ENCODE measurements at places on chromosomes 5 and 9.

- DNase-seq: no peak
These were observed 25.9 kb downstream of the UGCG start for GRCh38 chr9:111922324-111923013.

DNA sequence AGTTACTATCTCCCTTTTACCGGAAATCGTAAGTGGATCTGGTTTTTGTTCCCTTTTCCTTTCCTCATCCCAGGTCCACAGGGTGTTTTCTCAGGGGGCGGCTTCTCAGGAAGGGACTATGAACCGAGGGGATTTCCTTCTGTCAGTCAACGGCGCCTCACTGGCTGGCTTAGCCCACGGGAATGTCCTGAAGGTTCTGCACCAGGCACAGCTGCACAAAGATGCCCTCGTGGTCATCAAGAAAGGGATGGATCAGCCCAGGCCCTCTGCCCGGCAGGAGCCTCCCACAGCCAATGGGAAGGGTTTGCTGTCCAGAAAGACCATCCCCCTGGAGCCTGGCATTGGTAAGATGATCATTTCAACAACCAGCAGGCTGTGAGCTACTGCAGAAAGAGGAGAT lies 75.8 kb downstream of the GOLPH3 start:
- no peak for DNase-seq

DNA sequence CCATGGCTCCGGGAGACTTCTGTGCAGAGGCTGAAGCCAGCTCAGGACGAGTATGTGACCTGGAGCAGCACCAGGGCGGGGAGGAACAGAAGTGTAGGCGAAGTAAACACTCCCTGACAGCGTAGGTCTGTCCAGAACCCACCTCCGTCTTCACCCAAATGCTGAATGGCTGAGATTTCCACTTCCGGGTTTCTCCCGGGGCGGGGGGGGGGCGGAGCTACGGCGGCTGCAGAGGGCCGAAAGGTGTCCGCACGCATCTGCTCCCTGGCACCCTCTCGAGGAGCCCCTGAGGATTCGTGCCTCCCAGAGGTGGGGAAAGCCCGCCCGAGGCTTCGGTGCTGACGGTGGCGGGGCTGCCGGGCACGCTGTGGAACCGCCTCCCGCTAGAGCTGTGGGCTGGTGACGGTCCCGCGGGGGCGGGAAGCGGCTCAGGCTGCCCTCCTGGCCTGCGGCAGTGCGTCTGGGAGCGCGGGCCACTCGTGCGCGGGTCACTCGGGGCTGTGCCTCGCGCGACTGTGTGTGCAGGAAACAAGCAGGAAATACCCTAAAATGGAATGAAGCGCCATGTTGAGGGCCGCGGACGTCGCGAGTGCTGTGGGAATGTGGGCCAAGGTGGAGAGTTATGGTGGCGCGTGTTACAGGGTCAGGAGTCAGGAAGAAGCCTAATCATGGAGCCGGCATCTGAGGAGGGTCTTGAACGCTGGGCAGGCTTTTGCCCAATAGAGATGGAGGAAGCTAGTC lies 1425.4 kb downstream of the FOXD4L5 start:
- no peak for DNase-seq

- no peak for DNase-seq
These were observed 904 bp downstream of the GDNF start for GRCh38 chr5:37838933-37839341.

GRCh38 chr5:608429-609370 lies 3.4 kb upstream of the CEP72 start:
- DNase-seq: no peak

- no peak for DNase-seq
These were observed 11.5 kb downstream of the NADK2 start for GRCh38 chr5:36230151-36230790.

GRCh38 chr5:38613992-38614836 lies 57.8 kb upstream of the LIFR start:
- DNase-seq: no peak

- DNase-seq: no peak
These were observed 91.4 kb downstream of the TSSK1B start for GRCh38 chr5:113343343-113343742.

DNA sequence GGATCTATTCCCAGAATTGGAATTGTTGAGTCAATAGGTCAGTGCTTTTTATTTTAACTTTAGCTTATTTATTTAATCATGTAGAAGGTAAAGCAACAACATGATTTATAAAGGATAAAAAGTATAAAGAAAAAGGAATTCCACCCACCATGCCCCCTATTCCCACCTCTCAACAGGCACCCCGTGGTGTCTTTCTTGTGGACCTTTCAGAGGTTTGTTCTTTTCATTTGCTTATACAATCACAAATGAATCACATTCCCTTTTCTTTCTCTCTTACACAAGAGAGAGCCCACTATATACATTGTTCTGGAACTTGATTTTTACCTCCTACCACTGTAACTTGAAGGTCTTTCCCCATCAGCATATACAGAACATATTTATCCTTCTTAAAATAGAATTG lies 37.2 kb upstream of the SMIM32 start:
- DNase-seq: no peak

- DNase-seq: no peak
These were observed 65.4 kb downstream of the PRRC1 start for GRCh38 chr5:127582773-127583370.

GRCh38 chr9:136799079-136799853 lies 3.1 kb downstream of the CCDC183 start:
- DNase-seq: no peak

- DNase-seq: no peak
These were observed 3.9 kb downstream of the MLLT3 start for GRCh38 chr9:20618361-20618802.

DNA sequence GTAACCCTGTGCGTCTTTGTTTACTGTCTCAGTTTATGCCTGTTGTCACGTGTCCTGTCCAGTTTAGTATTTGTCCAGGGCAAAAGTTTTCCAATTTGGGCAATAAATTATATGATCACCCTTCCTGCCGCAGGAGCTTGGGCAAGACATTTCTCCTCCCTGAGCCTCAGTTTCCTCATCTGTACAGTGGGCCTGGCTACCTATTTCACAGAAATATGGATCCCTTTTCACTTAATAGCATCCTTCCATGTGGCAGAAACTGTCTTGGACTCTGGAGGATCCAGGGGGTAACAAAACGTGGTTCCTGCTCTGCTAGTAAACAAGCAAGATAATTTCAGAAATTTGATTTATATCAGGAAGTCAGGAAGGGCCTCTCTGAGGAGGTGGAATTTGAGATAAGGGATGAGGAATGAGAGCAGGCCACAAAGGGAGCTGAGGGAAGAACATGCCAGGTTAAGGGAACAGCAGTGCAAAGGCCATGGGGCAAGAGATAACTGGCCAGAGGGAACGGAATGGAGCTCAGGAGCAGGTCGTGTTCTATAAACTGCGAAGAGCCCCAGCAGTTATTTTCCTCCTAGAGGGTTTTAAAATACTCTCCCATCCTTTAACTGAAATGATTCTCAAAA lies 15.1 kb upstream of the PPARGC1B start:
- no peak for DNase-seq

- DNase-seq: no peak
These were observed 147.3 kb upstream of the COL5A1 start for GRCh38 chr9:134494273-134494815.

- DNase-seq: no peak
These were observed 662.9 kb upstream of the ZNF608 start for GRCh38 chr5:125409234-125409860.

DNA sequence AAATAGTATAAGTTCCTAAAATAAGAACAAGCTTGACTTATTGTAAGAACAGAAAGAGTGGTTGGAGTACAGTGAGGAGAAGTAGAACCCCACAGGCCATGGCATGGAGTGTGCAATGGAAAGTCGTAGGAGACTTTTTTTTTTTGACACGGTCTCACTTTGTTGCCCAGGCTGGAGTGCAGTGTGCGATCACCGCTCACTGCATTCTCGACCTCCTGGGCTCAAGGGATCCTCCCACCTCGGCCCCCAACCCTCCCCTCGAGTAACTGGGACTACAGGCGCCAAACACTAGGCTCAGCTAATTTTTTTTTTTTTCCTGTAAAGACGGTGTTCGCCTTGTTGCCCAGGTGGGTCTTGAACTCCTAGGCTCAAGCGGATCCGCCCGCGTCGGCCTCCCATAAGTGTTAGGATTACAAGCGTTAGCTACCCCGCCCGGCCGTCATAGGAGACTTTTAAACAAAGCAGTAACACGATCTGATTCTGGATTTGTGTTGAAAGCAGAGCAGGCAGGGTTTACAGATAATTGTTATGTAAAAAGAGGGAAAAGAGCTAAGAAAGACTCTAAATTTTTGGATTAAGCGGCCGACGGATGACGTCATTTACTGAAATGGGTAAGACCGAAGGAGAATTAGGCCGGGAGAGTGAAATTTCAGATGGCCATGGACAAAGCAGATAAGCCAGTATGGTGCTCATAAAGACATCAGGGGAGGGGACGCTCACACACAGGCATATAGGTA lies 752 bp downstream of the TSTD2 start:
- no peak for DNase-seq

- DNase-seq: no peak
These were observed 86.1 kb downstream of the WWC1 start for GRCh38 chr5:168377525-168377924.

GRCh38 chr5:44266882-44267576 lies 122.2 kb downstream of the FGF10 start:
- DNase-seq: no peak

DNA sequence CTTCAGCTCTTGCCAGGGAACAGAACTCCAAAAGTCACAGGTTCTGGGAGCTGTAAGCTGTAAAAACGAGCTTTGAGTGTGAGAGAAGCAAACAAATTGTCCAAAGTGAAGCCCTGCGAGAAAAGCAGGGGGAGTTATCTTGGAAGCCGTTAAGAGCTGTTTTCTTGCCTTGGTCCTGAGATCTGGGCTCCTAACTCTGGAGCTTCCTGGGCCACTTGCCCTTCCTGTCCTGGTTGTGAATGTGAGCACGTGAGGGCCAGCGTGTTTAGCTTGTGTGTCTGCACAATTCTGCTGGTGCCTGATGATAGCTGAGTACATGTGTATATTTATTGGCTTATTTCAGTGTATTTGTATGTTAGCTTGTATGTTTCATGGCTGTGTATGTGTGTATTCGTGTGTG lies 40.5 kb downstream of the DAB2IP start:
- DNase-seq: no peak

- DNase-seq: no peak
These were observed 25.3 kb upstream of the ENHO start for GRCh38 chr9:34547960-34548611.

DNA sequence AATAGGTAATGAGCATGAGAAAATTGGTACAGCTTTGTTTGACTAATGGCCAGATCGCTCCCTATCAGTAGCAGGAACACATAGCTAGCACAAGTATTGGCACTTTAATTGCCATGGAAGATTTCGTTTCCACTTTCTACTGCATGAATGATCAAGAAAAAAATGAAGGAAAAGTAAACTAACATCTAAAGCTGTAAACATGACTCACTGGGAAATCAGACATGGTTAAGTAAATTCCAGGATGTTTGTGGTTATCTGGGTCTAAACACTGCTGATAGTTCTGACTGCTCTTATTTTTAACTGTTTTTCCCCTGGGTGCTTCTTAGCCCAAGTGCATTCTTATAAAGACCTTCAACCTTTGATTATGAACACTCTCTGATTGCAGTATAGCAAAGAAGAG lies 388.9 kb downstream of the NR2F1-AS1 start:
- DNase-seq: no peak

DNA sequence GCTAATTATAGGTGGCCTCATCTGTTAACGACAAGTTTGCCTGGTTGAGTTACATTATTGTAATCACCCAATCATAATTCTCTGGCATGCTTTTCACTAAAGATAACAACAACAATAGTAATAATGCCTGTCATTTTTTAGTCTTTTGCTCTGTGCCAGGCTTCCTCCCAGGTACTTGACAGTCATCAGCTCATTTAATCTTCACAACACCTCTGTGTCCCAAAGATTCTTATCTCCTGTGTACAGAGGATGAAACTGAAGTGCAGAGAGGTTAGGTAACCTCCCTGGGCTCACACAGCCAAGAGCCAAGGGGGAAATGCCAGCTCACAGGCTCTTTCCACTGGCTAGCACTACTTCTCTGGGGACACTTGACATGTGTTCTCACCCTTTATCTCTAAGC lies 77.5 kb downstream of the DAB2IP start:
- no peak for DNase-seq

DNA sequence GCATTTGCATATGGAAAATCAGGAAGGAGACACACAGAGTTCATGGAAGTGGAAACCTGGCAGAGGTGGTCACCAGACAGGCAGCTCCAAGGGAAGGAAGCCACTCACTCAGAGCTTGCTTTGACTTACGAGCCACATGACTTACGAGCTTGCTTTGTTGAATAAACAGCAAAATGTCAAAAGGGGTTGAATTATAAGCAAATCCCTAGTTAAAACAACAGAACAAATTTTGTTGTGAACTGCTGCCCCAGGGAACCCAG lies 164.3 kb downstream of the SYK start:
- DNase-seq: no peak

- DNase-seq: no peak
These were observed 1.5 kb downstream of the ZBTB43 start for GRCh38 chr9:126806336-126806735.

- DNase-seq: no peak
These were observed 100.7 kb downstream of the PAM start for GRCh38 chr5:102855681-102856388.

DNA sequence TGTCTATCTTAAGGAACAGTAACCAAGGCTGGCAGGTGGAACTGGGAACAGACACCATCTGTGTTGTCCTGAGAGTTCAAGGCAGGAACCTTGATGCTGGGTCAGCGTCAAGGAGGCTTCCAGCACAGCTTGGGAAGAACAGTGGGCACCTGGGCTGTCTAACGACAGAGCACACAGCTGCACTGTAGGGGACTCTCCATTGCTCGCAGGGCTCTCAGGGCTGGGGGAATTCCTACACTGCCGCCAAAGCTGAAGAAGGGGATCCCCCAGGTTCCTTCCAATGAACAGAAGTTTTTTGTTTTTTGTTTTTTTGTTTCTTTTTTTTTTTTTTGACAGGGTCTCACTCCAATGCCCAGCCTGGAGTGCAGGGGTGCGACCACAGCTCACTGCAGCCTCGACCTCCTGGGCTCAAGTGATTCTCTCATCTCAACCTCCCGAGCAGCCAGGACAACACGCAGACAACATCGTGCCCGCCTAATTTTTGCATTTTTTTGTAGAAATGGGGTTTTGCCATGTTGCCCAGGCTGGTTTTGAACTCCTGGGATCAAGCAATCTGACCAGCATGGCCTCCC lies 81.9 kb downstream of the PTPN3 start:
- DNase-seq: no peak

GRCh38 chr5:157548513-157549282 lies 26.9 kb downstream of the ADAM19 start:
- DNase-seq: no peak

DNA sequence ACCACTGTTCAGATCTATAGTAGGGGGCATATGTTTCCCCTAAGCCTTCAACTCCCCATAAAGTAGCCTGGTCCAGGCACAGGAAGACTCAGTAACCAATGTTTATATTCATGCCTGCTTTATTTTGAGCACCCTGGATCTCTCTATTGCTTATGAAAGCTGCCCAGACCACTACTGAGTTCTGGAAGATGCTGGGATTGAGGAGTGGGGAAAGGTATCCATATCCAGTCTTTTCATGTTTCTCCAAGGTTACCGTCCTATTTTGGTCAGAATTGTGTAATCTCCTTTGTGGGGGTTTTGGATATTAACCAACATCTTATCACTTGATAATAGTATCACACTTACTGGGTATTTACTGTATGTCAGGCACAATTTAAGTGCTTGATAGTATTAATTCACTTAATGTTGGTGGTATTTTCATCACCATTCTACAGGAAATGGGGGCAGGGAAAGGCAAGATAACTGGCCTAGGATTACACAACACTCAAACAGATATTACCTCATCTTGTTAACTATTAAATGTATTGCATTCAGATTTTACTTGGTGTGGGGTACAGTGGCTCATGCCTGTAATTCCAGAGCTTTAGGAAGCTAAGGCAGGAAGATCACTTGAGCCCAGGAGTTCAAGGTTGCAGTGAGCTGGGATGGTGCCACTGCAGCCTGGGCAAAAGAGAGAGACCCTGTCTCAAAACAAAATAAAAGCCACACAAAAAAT lies 36.3 kb downstream of the RUSC2 start:
- DNase-seq: no peak

Data from stimulated activated CD8-positive, alpha-beta memory T cell treated with anti-CD3 and anti-CD28 coated beads, Interleukin-15, amount 100 ng/mL, for 24 hours (primary cell).